Esophagus squamous epithelium (tissue), 5 donors: ENCODE measurements at places on chromosomes 13 and 19.

DNA sequence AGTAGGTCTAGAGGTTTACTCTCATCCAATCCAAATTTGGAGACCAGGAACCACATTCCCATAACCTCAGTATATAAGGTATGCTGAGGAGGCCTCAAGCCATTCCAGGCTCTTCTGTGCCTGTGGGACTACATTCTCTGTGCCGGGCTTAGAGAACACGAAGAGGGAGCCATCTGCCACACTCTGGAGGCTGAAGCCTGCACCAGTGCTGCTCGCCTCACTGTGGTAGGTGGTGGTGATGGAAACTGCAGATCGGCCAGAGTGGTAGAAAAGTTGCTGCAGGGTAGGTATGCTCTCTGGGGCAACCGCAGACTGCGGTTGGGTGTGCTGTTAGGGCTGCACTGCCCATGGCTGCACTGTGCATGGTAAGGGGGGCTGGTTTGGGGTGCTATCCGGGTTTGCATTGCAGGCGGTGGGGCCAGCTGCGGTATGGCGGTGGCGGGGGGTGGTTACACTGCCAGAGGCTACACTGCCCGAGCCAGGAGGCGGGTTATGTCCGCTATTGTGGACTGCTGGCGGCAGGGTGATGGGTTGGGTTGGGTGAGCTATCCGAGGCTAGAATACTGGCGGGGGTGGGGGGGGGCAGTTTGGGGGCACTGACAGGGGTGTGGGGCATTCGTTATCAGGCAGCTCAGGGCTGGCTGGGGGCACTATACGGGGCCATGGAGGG is 145.0 kb downstream of the TNFRSF19 start:
- no peaks in the 10 kb centered on the region for H3K36me3 ChIP-seq
- no peak overlapping the region for H3K27ac ChIP-seq
- H3K4me3 ChIP-seq = no peak overlapping the region
- H3K4me1 ChIP-seq = peaks cover 30% of the 10 kb centered on the region
- no peaks in the 10 kb centered on the region for H3K27me3 ChIP-seq

DNA sequence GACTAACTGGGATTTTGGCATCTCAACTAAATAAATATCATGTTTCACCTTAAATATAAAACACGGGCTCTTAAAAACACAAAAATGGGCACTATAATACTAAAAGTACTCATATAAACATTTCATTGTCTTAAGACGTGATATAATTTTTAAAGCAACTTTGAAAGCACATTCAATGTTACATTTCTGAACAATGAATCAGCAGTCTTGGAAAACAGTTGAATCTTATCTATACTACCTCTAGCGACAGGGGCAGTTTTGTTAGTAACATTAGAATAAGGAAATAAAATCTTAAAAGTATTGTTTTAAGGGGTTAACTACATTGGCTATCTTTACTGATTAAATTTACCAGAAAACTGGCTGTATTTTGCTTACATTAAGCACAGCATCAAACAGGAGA is 156.9 kb downstream of the UGGT2 start:
- H3K27me3 ChIP-seq = no peaks in the 10 kb centered on the region
- no peak for DNase-seq
- H3K27ac ChIP-seq = no peak overlapping the region
- H3K36me3 ChIP-seq = no peaks in the 10 kb centered on the region
- H3K4me3 ChIP-seq = no peak overlapping the region

GRCh38 chr19:47509973-47510372 is 4.9 kb downstream of the NAPA start:
- H3K27ac ChIP-seq = peak overlapping the region; percentile 99
- peaks cover 65% of the 10 kb centered on the region for H3K4me1 ChIP-seq

DNA sequence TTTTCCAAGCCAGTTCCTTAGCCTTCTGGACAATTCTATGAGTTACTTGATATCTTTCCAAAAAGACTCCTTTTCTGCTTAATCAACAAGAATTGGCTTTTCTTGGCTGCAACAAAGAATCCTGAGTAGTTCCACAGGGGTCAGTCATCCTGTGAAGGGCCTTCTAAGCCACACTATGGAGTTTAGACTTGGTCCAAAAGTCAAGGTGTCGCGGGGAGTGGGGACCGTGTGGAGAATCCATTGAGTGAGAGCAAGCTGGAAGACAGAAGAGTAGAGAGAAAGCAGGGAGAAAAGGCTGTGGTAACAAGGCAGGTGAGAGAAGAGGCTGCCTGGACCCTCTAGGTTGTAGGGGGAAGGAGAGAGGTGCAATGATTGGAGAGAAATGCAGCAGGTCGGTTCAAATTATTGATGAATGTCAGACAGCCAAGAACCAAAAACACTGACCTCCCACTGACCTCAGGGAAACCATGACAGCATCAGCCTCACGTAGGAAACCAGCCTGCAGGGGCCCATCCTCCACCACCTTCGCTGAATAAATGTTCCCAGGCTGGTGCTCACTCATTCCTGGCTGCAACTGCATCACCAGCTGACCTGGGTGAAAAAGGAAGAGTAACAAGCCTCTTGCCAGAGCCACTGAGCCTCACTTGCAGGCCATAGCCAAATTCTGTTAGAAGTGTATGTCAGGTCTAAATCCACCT is 7.1 kb upstream of the IFT88 start:
- no peaks in the 10 kb centered on the region for H3K36me3 ChIP-seq
- no peak for DNase-seq
- no peaks in the 10 kb centered on the region for H3K27me3 ChIP-seq
- no peak overlapping the region for H3K4me3 ChIP-seq
- no peaks in the 10 kb centered on the region for H3K4me1 ChIP-seq

DNA sequence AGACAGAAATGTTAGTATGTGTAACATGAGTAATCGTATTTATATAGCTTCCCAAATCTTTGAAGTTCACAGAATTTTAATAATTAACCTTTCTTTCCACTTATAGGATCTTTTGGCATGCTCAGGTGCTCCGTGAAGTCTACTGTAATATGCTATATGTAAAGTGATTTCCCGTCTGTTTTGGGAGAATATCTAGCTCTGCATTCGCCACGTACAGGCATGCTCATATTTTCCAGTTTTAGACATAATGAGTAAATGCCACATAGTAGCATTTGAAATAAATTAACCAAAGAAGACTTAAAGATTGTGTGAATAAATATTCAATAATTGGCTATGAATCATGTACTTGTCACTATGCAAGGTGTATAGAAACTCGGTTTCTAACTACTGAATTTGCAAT is 189.0 kb upstream of the CSNK1A1L start:
- H3K27me3 ChIP-seq = no peaks in the 10 kb centered on the region
- no peaks in the 10 kb centered on the region for H3K36me3 ChIP-seq
- no peak overlapping the region for H3K4me3 ChIP-seq
- DNase-seq = no peak
- H3K27ac ChIP-seq = no peak overlapping the region

DNA sequence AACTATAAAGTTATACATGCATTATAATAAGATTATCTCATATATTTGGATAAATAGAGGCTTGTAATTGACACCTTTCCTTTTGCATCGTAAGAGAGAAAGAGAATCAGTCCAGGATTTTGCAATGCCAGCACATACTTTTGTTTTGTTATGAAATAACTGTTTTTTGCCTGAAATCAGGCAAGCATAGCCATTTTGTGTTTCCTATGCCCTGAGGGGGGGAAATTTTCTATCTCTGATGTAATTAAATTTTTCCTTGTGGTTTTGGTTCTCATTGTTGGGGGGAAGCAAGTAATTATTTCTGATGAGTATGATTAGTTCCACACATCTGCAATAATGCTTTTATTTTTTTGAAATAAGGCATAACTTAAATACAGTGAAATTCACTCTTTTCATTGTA is 229.4 kb downstream of the NDFIP2 start:
- no peak for DNase-seq
- H3K4me3 ChIP-seq = no peak overlapping the region
- H3K27me3 ChIP-seq = no peaks in the 10 kb centered on the region
- H3K27ac ChIP-seq = no peak overlapping the region

GRCh38 chr19:30130356-30131122 is 188.5 kb downstream of the URI1 start:
- H3K4me1 ChIP-seq = no peaks in the 10 kb centered on the region
- no peaks in the 10 kb centered on the region for H3K27me3 ChIP-seq
- no peak overlapping the region for H3K4me3 ChIP-seq
- no peaks in the 10 kb centered on the region for H3K36me3 ChIP-seq
- H3K27ac ChIP-seq = no peak overlapping the region

DNA sequence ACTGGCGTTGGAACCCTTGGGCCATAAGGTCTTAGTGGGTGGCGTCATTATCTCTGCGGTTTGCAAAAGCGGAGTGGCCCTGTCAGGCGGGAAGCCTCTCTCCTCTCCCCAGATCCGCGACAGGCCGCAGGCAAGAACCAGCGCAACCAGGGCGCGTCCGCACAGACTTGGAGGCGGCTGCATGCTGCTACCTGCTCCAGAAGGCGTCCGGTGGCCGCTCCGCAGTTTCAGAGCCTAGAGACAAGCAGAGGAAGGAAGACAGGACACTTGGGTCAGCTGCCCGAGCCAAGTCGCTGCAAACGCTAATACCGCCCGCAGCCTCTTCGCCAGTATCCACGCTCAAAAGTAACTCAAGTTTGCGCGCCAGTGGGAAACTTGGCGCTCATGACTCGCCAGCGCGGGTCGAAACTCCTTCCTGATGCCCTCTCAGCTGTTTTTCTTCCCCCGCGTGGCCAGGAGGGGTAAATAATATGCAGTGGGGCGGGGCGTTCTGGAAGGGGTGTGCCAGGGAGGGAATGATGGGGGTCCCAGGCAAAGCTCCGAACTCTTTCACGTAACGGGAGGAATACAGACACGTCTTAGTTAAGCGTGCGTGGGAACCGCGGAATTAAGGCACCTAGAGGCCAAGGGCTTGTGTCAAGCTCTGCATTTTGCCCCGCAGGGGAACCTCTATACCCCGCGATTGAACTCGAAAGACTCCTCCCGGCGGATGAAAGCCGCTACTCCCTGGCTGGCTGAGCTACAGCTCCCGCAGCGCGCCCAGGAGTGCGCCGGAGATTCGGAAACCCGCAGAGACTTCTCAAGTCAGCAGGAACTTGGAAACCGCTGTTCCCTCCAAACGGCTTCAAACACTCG is at the start of gene EDNRB:
Gene EDNRB (minus strand): TSS at position 441 of the 855 bp plus-strand sequence. CDS start 258 bp downstream, at position 183.
- H3K36me3 ChIP-seq = no peaks in the 10 kb centered on the region
- H3K27me3 ChIP-seq = peaks cover 40% of the 10 kb centered on the region
- H3K27ac ChIP-seq = peak within 1 kb of the TSS; percentile 74
- peak within 1 kb of the TSS; percentile 27 for H3K4me3 ChIP-seq
- DNase-seq = no peak

DNA sequence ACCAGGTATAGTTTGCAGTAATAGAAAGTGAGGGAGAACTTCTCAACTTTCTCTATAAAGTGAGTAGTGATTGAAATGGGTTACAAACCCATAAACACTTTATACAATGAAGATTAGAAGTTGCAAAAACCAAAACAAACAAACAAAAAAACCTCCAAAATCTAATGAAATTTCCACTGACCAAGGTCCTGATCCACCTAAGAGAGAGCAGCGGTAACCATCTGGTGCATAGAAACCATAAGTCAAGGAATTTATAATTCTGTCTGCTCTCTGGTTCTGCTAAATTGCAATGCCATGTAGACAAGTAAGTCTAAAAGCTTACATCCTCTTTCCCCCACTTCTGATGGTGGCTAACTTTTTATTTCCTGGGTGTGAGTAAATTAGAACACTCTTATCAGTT is 463.4 kb downstream of the EFNB2 start:
- H3K27me3 ChIP-seq = no peaks in the 10 kb centered on the region
- no peak overlapping the region for H3K4me3 ChIP-seq
- H3K4me1 ChIP-seq = no peaks in the 10 kb centered on the region
- no peak overlapping the region for H3K27ac ChIP-seq
- DNase-seq = no peak
- no peaks in the 10 kb centered on the region for H3K36me3 ChIP-seq

DNA sequence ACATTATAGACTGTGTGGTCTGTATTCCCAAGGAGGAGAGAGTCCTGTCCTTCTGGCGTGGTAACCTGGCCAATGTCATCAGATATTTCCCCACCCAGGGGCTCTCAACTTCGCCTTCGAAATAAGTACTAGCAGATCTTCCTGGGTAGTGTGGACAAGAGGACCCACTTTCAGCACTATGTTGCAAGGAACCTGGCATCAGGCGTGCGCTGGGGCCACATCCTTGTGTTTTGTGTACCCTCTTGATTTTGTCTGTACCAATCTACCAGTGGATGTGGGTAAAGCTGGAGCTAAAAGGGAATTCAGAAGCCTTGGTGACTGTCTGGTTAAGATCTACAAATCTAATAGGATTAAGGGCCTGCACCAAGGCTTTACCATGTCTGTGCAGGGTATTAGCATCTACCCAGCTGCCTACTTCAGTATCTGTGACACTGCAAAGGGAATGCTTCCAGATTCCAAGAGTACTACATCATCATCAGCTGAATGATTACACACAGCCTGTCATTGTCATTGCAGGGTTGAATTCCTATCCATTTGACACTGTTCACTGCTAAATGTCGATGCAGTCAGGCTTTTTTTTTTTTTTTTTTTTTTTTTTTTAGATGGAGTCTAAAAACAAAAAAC is 148.0 kb downstream of the PRR20E start:
- DNase-seq = no peak
- H3K4me1 ChIP-seq = no peaks in the 10 kb centered on the region
- H3K36me3 ChIP-seq = no peaks in the 10 kb centered on the region
- H3K4me3 ChIP-seq = no peak overlapping the region
- H3K27me3 ChIP-seq = no peaks in the 10 kb centered on the region
- no peak overlapping the region for H3K27ac ChIP-seq

- no peaks in the 10 kb centered on the region for H3K36me3 ChIP-seq
- H3K27me3 ChIP-seq = no peaks in the 10 kb centered on the region
- no peak for DNase-seq
- no peak overlapping the region for H3K4me3 ChIP-seq
- H3K4me1 ChIP-seq = peaks cover 13% of the 10 kb centered on the region
- peak overlapping the region; percentile 74 for H3K27ac ChIP-seq
Observed at GRCh38 chr13:74061926-74062595, 72.1 kb downstream of the KLF12 start.

- no peaks in the 10 kb centered on the region for H3K4me1 ChIP-seq
- H3K36me3 ChIP-seq = no peaks in the 10 kb centered on the region
Observed at GRCh38 chr13:22599156-22599555, 581.6 kb upstream of the SGCG start.

DNA sequence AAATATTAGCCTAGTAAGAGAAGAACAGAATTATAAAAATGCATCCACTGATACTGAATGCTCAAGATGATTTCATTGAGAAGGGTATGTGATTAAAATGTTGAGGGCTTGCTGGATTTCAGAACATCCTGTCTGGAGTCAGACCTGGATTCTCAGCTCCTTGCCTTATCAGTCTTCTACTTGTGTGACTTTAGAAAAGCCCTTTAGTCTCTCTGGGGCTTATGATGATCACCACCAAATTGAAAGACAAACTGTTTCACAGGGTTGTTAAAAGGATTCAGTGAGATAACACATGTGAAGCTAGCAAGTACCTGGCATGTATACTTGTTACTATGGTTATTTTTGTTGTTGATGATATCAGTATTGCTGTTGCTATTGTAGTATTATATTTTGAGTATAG is 118.4 kb downstream of the GPC6 start:
- no peaks in the 10 kb centered on the region for H3K27me3 ChIP-seq
- H3K4me3 ChIP-seq = no peak overlapping the region
- DNase-seq = no peak
- no peaks in the 10 kb centered on the region for H3K4me1 ChIP-seq
